Activated CD4-positive, alpha-beta T cell treated with anti-CD3 and anti-CD28 coated beads for 36 hours (primary cell): ENCODE measurements at places on chromosomes 7 and 10. TPM values are rescaled to one million over a fixed set of nuclear protein-coding genes. Genes with fewer than 3 reads are reported as not detected.
A peak's percentile ranks its signal among the peaks of the same experiment; 100 is the strongest.

TBX20 gene
- not detected for total RNA-seq

CYTH3 gene
- 1.2 TPM for total RNA-seq

ZKSCAN1 gene
- 62.9 TPM for total RNA-seq

TBC1D12 gene
- total RNA-seq, result 0.39 TPM

HECW1 gene
- total RNA-seq, result not detected

SLIT1 gene
- total RNA-seq, result 0.94 TPM

TMEM225B gene
- 0.57 TPM for total RNA-seq

RBP3 gene
- total RNA-seq, result not detected

SH2D4B gene
- total RNA-seq, result not detected

ABCB4 gene
- total RNA-seq, result not detected

ELAPOR2 gene
- total RNA-seq, result 4.4 TPM

LRRC72 gene
- total RNA-seq, result not detected

NPFFR1 gene
- total RNA-seq, result not detected

GRCh38 chr10:104897696-104898095, 256.6 kb downstream of the SORCS3 start:
- DNase-seq, result no peak

DNA sequence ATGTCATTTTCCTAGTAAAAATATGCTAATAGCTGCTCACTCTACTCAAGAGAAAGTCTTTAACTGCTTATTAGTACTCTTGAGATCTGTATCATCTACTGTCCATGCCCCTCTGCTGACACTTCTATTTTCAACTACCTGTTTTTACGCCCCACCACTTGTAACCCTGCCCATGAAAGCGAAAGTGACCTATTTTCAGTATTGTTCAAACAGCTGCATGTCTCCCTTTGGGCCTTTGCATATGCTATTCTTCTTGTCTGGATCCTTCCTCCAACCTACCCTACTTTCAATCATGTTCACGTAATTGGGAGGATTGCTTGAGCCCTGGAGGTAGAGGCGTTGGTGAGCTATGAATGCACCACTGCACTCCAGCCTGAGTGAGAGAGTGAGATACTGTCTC, 1481.3 kb downstream of the GATA3 start:
- no peak for DNase-seq

DNA sequence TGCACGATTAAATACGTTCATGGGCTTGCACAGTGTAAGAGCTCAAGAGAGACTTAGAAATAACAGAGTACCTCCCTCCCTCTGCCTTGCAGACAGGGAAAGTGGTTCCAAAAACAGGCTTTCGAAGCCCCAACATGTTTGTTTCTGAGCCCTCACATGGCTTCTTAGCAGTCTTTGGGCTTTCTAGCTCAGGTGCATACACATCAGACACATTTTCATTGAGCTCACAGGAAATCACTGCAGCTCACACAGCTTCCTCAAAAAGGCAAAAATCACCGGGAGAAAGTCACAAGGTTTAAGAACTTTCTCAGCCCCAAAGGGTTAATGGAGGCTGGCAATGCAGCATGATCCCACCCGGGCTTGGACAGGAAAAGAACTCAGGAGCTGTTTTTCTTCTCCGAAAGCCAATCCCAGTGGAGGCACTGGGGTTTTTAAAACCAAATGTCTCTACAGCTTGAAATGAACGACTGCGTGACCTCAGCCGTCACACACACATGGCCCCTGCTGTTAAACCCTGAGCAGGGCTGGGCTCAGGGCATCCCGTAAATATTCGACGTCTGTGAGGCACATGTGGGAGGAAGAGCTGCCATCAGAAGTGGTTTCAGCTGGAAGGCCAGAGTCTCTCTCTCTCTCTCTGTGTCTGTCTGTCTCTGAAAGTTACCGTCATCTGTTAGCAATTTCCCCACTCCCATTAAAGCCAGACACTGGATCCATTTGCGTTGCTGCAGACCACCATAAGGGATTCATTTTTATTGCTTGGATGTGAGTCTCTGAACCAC, 69.7 kb downstream of the CALML3 start:
- DNase-seq, result no peak

DNA sequence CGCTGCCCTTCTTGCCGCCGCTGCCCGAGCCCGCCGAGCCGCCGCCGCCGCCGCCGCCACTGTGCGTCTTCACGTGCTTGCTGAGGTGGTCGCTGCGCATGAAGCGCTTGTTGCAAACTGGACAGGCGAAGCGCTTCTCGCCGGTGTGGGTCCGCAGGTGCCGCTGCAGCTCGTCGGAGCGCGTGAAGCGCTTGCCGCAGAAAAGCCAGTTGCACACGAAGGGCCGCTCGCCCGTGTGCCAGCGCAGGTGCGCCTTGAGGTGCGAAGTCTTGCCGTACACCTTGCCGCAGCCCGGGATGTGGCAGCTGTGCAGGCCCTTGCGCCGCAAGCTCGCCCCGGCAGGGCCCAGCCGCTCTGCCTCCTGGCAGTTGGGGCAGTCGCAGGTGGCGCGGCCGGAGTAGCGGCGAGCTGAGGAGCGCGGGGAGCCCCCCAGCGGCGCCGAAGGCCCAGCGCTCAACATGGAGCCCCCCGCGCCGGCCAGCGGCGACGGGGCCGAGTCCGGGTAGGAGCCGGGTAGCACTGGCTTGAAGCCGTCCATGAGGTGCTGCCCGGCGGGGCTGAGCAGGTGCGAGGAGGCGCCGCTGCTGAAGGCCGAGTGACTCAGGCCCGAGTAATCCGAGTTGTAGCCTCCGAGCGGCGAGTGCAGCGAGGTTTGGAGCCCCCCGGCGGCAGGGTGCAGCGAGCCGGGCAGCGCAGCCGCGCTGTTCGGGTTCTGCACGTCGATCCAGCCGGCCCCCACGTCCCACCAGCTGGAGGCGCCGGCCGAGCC, 2.1 kb downstream of the SP8 start:
- DNase-seq, result peak; percentile 49

GRCh38 chr10:53477313-53477675, 704.7 kb upstream of the MBL2 start:
- no peak for DNase-seq

DNA sequence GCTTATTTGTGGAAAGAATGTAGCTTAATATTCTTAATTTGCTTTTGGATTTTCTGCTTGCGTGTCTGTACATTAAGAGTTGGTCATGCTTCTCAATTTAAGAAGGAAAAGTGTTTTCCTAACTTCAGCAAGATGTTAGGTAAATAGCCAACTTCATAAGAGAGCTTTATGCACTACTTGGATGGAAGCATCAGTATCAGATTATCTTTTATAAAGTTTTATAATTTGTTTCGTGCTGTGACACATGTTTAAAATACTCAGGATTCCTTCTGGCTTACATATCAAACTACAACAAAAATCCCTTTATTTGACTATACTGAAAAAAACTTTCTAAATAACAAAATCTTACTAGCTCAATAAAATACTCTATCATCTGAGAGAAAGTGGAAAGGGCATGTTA, 34.8 kb upstream of the AGR2 start:
- DNase-seq, result no peak

DNA sequence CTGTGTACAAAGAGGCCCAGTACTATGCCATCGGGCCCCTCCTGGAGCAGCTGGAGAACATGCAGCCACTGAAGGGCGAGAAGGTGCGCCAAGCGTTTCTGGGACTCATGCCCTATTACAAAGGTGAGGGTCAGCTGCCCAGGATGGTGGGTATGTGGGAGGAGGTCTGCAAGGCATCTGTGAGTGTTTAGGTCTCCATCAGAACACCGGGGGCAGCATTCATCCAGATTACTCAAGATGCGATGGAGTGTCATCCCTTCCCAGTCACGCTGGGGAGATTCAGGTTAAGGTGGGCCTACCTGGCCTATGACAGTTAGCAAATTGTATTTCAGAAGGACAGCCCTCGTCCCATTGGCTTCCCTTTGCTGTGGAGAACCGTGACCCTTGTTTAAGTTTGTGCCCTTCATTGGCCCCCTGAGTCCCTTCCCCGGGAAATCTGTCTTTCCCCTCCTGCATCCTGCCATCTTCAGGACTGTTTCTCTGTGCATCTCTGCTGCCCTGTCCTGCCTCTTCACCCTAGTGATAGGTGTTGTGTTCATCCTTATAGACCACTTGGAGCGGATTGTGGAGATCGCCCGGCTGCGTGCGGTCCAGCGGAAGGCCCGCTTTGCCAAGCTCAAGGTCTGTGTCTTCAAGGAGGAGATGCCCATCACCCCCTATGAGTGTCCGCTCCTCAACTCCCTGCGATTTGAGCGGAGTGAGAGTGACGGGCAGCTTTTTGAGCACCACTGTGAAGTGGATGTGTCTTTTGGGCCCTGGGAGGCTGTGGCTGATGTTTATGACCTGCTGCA, 9.8 kb downstream of the KCTD7 start:
- DNase-seq, result no peak

GRCh38 chr10:8844141-8844540, 789.7 kb downstream of the GATA3 start:
- DNase-seq, result no peak

DNA sequence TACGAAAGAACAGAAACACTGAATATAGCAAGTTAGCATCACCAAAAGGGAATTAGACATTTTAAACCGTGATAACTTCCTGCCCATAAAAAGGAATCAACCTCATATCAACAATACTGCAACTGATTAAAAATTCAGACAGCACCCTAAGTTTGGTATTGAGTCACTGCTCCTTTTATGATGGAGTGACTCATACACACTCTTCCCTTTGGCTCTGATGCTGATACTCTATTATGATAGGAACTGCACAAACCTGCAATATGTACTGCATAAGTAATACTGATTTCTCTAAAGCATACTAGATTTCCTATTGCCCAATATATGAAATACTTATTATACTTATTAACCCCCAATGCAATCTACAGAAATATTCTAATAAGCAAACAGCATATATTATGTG, 118.7 kb downstream of the PARD3 start:
- DNase-seq, result no peak

GRCh38 chr10:2660276-2660675, 407.1 kb upstream of the PFKP start:
- DNase-seq, result no peak

- peak; percentile 80 for DNase-seq
Measured at GRCh38 chr7:134710854-134711624, 64.4 kb downstream of the BPGM start.

- no peak for DNase-seq
Measured at GRCh38 chr7:112331492-112331891, 118.8 kb upstream of the IFRD1 start.

DNA sequence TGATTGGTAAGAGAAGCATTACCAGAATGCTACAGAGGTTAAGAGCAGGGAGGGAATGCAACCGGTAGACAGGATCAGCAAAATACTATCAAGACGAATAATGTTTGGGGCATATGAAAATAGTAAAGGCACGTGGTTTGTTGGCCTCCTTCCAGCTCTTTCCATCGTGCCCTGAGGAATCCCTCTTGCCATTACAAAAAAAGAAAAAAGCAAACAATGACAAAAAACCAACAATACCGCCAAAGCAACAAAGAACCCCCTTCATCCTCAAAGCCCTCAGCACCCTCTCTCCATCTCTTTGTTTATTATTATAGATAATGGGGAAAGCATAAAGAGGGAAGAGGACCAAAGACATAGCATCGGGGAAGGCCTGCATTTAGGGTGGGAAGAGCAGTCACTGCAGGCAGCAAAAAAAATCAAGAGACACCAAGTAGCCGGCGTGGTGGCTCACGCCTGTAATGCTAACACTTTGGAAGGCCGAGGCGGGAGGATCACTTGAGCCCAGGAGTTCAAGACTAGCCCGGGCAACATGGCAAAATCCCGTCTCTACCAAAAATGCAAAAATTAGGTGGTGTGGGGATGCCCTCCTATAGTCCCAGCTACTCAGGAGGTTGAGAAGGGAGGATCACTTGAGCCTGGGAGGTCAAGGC, 78.0 kb downstream of the HIP1 start:
- no peak for DNase-seq

- no peak for DNase-seq
Measured at GRCh38 chr10:63084690-63085382, 48.3 kb upstream of the NRBF2 start.

DNA sequence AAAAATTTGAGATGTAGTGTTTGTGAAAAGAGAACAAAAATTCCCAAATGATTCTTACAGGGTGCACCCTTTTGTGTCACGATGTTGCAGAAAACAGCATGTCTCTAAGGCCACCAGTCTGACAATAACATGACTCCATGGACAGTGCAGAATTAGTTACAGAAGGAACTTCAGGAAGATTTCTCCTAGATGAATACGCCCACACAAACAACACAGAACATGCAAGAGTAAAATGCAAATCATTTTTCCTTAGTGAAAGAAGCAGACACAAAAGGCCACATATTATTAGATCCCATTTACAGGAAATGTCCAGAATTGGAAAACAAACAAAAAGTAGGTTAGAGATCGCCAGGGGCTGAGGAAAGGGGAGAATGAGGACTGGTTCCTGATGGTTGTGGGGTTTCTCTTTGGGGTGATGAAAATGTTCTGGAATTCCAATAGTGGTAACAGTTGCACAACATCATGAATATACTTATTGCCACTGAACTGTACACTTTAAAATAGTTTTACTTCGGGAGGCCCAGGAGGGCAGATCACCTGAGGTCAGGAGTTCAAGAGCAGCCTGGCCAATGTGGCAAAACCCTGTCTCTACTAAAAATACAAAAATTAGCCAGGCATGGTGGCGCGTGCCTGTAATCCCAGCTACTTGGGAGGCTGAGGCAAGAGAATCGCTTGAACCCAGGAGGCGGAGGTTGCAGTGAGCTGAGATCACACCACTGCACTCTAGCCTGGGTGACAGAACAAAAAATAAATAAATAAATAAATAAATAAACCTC, 10.2 kb downstream of the ZC3HAV1 start:
- DNase-seq, result no peak

DNA sequence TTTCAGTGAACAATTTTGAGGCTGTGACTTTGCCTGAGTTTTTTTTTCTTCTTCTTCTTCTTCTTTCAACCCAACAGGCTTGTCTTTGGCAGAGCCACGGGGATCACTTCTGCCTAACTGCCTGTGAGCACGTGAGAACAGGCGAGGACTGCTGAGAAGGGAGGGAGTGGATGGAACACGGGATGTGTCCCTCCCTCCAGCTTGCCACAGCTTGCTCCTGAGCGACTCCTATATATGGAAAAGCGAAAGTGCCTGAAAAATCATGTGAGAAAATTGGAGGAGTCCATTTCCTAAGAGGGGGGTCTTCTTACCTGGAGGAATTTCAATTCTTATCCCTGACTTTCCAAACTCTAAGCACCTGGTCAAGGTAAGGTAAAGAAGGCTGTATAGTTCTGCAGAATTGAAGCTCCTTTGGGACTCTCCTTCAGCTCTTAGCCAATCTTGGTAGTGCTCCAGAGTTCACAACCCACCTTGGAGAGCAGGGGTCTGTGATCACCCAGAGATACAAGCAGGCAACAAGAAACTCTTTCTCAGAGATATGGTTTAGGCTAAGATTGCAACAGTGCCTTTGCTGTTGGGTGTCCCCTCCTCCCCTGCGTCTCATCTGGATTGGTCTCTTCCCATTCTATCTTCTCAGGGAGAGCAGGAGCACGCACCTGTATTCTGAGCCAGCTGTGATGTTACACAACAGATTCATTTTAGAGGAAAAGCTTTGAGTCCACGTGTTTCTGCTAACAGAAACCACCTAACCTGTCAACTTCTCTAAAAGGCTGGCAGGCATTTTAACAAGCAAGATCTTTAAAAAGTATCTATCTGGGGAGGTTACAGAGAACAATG, at the start of gene MAT1A:
MAT1A (minus strand) TSS at position 208 of the 837 bp plus-strand sequence. CDS start 235 bp downstream, outside the sequence.
- DNase-seq, result no peak
